ENCODE measurements at places on chromosomes 13 and 19. TPM values are rescaled to one million over a fixed set of nuclear protein-coding genes. Genes with fewer than 3 reads are reported as not detected.

Gene CD209
- total RNA-seq, result not detected

Gene LIM2
- total RNA-seq, result not detected

Gene FUT2
- total RNA-seq, result not detected

Gene NFILZ
- not detected for total RNA-seq

Gene ZNF154
- 2.6 TPM for total RNA-seq

Gene VSIG10L
- 0.18 TPM for total RNA-seq

Gene IGFL1
- not detected for total RNA-seq

Gene SPPL2B
- total RNA-seq, result 53.8 TPM

Gene C19orf85
- total RNA-seq, result not detected

Gene TLE2
- 20.1 TPM for total RNA-seq

Gene TGFBR3L
- total RNA-seq, result not detected

Gene ZNF613
- 9.6 TPM for total RNA-seq

Gene RPL18
- total RNA-seq, result 2,632 TPM

Gene ZNF581
- 20.0 TPM for total RNA-seq

Gene CBLC
- total RNA-seq, result not detected

Gene TMIGD2
- not detected for total RNA-seq

Gene GMIP
- 13.4 TPM for total RNA-seq

Gene ZNF738
- 2.3 TPM for total RNA-seq

Gene CD177
- total RNA-seq, result not detected

Gene ERICH4
- not detected for total RNA-seq

Gene PTH2
- total RNA-seq, result not detected

Gene TEAD2
- total RNA-seq, result 27.6 TPM

Gene ZNF726
- 0.54 TPM for total RNA-seq

Gene MAST3
- 2.3 TPM for total RNA-seq

Gene SLITRK1
- not detected for total RNA-seq

Gene GTF2F1
- total RNA-seq, result 26.4 TPM

Gene COX7A1
- total RNA-seq, result 35.2 TPM

Gene ZNF543
- 10.0 TPM for total RNA-seq

Gene ZNF582
- 3.2 TPM for total RNA-seq

Gene CGB3
- not detected for total RNA-seq

Gene CEACAM1
- 0.49 TPM for total RNA-seq

Gene LRFN3
- total RNA-seq, result 5.0 TPM

Gene ATP11A
- 13.7 TPM for total RNA-seq

Gene CXCL17
- total RNA-seq, result not detected

Gene MUC16
- not detected for total RNA-seq

Gene CLEC17A
- not detected for total RNA-seq

Gene PEAK3
- total RNA-seq, result not detected

Gene ICAM4
- total RNA-seq, result 0.49 TPM

Gene PALM3
- not detected for total RNA-seq

Gene FAM216B
- not detected for total RNA-seq

Gene TTYH1
- not detected for total RNA-seq

Gene CEACAM4
- not detected for total RNA-seq

Gene SERP2
- 1.6 TPM for total RNA-seq

Gene TUBA3C
- not detected for total RNA-seq

Gene STK24
- 47.0 TPM for total RNA-seq

Gene RGL3
- 6.0 TPM for total RNA-seq

Gene GALP
- total RNA-seq, result not detected

Gene MBD3L2
- total RNA-seq, result not detected

Gene PDS5B
- 13.4 TPM for total RNA-seq

Gene CRB3
- total RNA-seq, result not detected

Gene JSRP1
- not detected for total RNA-seq

Gene IGFL3
- not detected for total RNA-seq

Gene OR2Z1
- total RNA-seq, result not detected

Gene FCAR
- not detected for total RNA-seq

Gene ACER1
- total RNA-seq, result not detected

Gene CFAP97D2
- not detected for total RNA-seq

All from cardiac atrium fibroblast (primary cell).